ENCODE measurements at places on chromosomes 13 and 19.

GRCh38 chr13:35789335-35790165 lies 313.1 kb upstream of the MAB21L1 start:
- H3K27ac ChIP-seq, result no peak overlapping the region
- no peak for DNase-seq
- no peak overlapping the region for H3K4me3 ChIP-seq

GRCh38 chr19:49689133-49690078 lies at the start of gene ADM5:
Gene ADM5 (plus strand): TSS chr19:49689594. CDS start chr19:49689838, 244 bp downstream.
- H3K4me1 ChIP-seq, result peaks cover 30% of the 10 kb centered on the region
- H3K4me3 ChIP-seq, result peak within 1 kb of the TSS; percentile 56
- H3K27ac ChIP-seq, result no peak within 1 kb of the TSS

GRCh38 chr19:13830741-13831536 lies 35.7 kb downstream of the ZSWIM4 start:
- H3K4me3 ChIP-seq, result no peak overlapping the region
- DNase-seq, result peak; percentile 64
- H3K36me3 ChIP-seq, result peaks cover 25% of the 10 kb centered on the region
- peaks cover 30% of the 10 kb centered on the region for H3K4me1 ChIP-seq
- no peaks in the 10 kb centered on the region for H3K27me3 ChIP-seq

- no peak overlapping the region for H3K27ac ChIP-seq
- H3K27me3 ChIP-seq, result peaks cover 20% of the 10 kb centered on the region
- no peak overlapping the region for H3K4me3 ChIP-seq
- DNase-seq, result no peak
- H3K36me3 ChIP-seq, result no peaks in the 10 kb centered on the region
- H3K4me1 ChIP-seq, result no peaks in the 10 kb centered on the region
These were observed 10.7 kb upstream of the FEM1A start for GRCh38 chr19:4780860-4781259.

DNA sequence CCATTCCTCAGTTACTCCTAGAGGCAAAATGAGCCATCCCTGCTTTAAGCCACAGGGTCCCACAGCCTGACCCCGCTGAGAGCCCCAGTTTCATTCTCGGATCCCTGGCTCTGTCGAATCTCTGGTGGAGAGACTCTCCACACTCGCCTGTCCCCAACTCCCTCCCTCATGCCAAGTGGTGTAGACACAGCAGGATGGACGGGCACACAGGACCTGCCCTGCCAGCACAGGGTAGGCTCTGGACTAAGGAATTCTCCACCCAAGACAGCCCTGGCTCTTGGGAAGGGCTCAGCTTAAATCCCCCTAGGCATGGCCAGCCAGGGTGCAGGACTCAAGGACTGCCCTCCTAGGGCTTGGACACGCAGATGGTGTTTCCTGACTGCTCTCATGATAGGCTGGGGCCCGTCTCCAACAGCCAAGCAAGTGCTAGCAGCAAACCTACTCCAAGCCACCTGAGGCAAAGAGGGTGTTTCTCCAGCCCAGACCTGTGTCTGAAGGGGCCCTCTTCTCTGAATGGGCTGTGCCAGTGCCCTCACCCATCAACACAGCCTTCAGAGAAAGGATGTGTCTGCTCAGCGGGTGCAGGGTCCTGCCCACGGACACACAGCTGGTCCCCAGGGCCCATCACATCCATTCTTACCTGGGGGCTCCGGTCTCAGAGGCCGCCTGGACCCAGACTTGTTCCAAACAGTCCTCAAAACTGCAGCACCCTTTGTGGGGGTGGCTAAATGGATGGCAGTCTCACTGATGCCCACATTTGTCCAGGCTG lies 65.3 kb downstream of the PEPD start:
- no peak for DNase-seq
- no peak overlapping the region for H3K4me3 ChIP-seq
- no peaks in the 10 kb centered on the region for H3K27me3 ChIP-seq
- no peaks in the 10 kb centered on the region for H3K36me3 ChIP-seq
- no peak overlapping the region for H3K27ac ChIP-seq

Data from CD4-positive, alpha-beta T cell (primary cell).